ENCODE measurements at places on chromosomes 5 and 9. TPM values are rescaled to one million over a fixed set of nuclear protein-coding genes. Genes with fewer than 3 reads are reported as not detected.

The XRCC4 gene
- total RNA-seq: 11.7 TPM

DNA sequence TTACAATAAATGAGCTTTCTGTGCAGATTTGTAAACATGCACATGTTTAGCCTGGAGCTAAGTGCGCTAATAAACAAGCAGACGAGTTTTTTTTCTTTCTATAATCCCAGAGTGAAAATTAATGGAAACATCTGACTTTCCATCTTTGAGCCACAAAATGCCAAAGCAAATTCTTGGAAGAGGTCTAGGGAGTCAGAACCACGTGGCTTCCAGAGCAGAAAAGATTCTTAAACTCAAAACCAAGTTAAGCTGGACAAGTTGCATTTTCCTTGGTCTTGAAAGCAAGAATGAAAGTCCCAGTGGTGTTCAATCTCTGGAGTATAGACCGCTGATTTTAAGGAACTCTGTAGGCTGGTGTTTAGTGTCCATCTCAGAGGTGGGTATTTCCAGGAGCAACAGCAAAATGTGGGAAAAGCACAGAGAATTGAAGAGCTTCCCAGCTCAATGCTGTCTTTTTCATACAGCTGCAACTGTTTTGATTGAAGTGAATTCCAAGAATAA lies 71.4 kb downstream of the MYO10 start:
- DNase-seq: no peak

DNA sequence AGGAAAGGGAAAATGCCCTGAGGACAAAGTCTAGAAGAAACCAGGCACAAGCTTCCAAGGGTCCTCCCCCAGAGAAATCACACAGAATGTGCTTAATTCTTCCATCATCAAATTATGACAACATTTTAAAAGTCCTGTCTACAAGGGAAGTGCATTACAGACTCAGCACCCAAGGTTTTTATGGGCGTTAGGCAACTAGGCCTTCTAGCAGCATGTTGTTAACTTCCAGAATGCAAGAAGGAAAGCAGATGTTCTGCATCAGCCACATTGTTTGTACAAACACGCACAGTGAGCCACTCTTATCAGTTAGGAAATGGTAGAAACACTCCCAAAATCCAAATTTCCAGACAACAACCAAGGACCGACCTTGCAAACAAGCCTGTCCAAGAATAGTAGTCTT lies 26.5 kb downstream of the SMC5 start:
- DNase-seq: peak; percentile 73

GRCh38 chr9:131708226-131709002 lies 31.5 kb downstream of the RAPGEF1 start:
- no peak for DNase-seq

DNA sequence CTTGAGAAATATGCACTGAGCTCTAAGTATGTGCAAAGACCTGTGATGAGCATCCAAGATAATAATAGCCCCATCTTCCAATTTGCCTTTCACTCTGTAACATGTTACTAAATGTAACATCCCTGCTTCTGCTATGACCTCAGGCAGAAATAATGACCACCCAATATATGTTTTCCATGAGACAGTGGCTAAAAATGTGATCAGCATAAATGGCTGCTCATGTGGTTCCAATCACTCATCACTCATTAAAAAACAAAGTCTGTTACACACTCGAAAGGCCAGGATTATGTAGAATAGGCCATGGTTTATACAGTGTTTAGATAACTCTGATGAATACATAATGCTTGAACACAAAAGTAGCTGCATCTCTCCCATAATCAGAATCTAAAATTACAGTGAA lies 71.4 kb upstream of the MOCS2 start:
- DNase-seq: peak; percentile 4

- DNase-seq: no peak
These were observed 365.1 kb upstream of the RIOK2 start for GRCh38 chr5:97547999-97548738.

Data from IMR-90 (cell line).